ENCODE measurements at places on chromosomes 4 and X. TPM values are rescaled to one million over a fixed set of nuclear protein-coding genes. Genes with fewer than 3 reads are reported as not detected.

Gene SRPX
- total RNA-seq, result 41.8 TPM

DNA sequence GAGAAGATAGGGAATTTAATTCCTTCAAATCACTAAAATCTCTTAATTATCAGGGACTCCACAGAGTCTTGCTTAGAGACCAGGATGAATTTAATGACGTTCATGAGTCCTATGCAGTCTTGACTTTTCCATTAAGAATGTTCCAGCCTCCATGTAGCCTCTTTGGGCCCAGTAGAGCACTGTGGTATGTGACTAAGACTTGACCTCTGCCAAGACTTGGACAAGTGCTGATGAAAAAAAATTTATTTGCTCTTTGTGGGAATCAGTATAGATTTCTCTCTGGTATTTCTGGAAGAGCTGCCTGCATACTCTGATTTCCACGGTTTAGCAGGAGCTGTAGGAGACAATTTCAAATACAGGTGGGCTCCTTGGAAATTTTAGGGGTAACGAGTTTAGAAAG lies 40.6 kb downstream of the CHRDL1 start:
- H3K27ac ChIP-seq, result no peak overlapping the region
- no peak overlapping the region for H3K4me3 ChIP-seq
- no peaks in the 10 kb centered on the region for H3K4me1 ChIP-seq
- peaks cover 3% of the 10 kb centered on the region for H3K27me3 ChIP-seq
- H3K36me3 ChIP-seq, result no peaks in the 10 kb centered on the region

DNA sequence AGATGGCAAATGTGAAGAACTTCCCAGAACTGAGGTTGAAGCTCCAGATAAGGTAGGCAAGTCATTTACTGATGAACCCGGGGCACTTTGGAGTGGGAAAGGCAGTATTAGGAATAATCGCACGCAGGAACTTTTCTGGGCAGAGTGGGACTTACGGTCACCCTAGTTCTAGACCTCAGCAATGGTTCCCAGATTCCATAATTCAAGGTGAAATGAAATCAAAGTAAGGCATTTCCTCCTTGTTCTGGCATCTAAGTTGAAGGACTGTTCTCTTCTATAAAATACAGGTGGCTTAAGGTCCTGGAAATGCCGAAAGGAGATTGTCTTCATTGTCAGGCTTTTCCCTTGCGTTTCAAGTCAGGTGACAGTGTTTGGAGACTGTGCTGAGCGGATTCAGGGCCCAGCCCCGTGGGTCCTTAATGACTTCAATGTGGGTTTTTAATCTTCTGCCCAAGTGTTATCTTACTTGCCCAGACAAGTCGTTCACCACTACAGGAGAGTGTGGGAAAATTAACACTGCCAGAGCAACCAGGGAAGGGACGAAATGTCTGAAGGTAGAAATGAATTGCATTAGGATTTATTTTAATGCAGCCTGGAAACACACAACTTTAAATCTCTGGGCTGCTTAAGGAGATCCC lies 52.1 kb upstream of the STOX2 start:
- H3K36me3 ChIP-seq, result no peaks in the 10 kb centered on the region
- H3K27me3 ChIP-seq, result no peaks in the 10 kb centered on the region
- H3K27ac ChIP-seq, result no peak overlapping the region

DNA sequence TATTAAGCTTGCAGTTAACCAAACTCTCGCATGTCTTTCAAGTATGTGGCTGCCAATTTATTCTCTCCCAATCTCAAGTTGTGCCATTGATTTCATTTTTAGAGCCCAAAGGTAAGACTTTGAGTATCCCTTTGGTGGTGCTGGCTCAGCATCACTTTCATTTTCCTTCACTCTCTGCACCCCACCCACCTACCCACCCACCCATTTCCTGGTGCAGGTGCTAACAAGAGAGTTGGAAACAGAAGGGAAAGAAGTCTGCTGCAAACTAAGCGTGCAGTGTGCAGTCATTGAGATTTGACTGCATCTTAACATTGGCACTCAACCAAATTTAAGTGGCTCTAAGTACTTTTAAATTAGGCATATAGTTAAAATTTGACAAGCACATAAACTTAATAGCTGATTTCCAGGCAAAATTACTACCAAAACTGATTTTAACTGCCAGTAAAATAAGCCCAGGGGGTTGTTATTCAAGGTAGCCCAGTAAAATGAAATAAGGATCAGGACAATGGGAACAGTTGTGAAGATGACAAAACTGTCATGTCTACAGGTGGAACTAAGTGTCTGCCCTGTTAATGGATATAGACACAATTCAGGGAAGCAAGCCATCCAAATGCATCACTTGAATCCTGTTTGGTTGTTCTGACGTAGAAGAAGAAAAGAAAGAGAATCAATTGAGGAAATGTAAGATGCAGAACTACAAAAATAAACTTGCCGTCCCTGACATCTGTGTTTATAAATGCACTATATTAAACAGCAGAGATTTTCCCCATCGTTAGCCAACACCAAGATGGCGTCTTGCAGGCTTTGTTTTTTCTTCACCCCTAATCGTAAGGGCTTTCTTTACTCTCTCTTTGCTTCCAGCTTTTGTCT lies 184.2 kb downstream of the KDR start:
- H3K4me3 ChIP-seq, result no peak overlapping the region
- peak; percentile 23 for DNase-seq
- H3K27ac ChIP-seq, result no peak overlapping the region
- H3K36me3 ChIP-seq, result no peaks in the 10 kb centered on the region
- no peaks in the 10 kb centered on the region for H3K27me3 ChIP-seq

GRCh38 chr4:99022566-99022965 lies 27.0 kb downstream of the METAP1 start:
- DNase-seq, result no peak
- no peaks in the 10 kb centered on the region for H3K4me1 ChIP-seq
- H3K36me3 ChIP-seq, result no peaks in the 10 kb centered on the region
- H3K4me3 ChIP-seq, result peak overlapping the region; percentile 20
- no peak overlapping the region for H3K27ac ChIP-seq

DNA sequence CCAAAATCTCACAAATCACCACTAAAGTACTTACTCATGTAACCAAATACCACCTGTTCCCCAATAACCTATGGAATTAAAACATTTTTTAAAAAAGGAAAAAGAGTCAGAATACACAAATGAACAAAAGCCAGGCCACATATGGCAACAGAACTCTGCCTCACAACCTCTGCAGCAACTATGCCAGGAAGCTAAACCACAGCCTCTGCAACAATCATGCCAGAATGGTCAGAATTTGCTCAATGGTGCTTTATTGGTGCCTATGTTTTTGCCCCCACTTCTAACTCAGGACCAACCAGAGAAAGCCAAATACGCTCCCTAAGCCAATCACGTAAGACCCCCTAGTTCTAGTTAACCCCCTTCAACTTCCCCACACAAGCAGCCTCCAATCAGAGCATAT lies 69.6 kb downstream of the HOPX start:
- no peak overlapping the region for H3K4me3 ChIP-seq
- no peak overlapping the region for H3K27ac ChIP-seq
- no peaks in the 10 kb centered on the region for H3K4me1 ChIP-seq
- H3K36me3 ChIP-seq, result no peaks in the 10 kb centered on the region
- DNase-seq, result no peak

GRCh38 chrX:131650637-131651410 lies 107.0 kb downstream of the OR13H1 start:
- no peak overlapping the region for H3K4me3 ChIP-seq
- DNase-seq, result no peak
- H3K36me3 ChIP-seq, result no peaks in the 10 kb centered on the region
- H3K27me3 ChIP-seq, result peaks cover 35% of the 10 kb centered on the region

Gene CXCL11
- not detected for total RNA-seq

Gene HPSE
- 6.5 TPM for total RNA-seq

- no peaks in the 10 kb centered on the region for H3K4me1 ChIP-seq
- peaks cover 25% of the 10 kb centered on the region for H3K36me3 ChIP-seq
- no peak overlapping the region for H3K4me3 ChIP-seq
- H3K27me3 ChIP-seq, result no peaks in the 10 kb centered on the region
Measured at GRCh38 chr4:15563871-15564270, 91.3 kb downstream of the FBXL5 start.

DNA sequence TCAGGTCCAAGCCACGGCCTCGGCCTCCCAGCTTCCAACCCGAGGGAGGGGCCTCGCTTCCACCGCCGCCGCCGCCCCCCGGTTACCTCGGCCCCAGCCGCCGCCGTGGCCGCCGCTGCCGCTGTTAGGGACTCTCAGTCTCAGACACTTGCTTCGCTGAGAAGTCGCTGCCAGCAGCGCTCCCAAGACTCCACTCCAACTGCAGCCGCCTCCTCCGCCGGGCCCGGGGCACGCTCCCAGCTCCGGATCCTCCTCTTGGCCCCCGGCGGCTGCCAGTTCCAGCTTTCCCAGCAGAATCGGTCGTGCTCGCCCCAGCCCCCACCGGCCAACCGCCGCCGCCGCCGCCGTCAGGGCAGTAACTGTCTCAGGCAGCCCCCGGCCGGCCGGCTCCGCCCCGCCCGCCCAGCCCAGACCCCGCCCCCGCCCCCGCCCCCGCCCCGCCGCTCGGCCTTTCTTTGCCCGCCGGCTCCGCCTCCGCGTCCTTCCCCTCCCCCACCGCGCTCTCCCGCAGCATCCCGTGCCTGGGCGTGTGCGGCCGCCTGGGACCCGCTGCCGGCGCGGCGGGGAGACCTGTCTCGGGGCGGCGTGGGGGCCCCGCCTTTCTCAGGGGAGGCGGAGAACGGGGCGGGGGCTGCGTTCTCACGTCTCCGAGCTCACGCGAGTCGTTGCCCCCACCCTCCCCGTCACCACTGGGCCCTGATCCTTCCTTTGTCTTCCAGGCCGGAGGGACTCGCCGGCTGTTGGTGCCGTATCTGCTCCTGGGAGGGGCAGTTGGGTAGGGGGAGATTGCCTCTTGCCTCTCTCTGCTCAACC lies at the start of gene ANKRD50:
Gene ANKRD50 (minus strand): TSS at position 361 of the 813 bp plus-strand sequence. CDS start 2,221 bp downstream, outside the sequence.
- H3K4me3 ChIP-seq, result peak within 1 kb of the TSS; percentile 95
- H3K27me3 ChIP-seq, result no peaks in the 10 kb centered on the region
- H3K4me1 ChIP-seq, result peaks cover 10% of the 10 kb centered on the region
- peak; percentile 97 for DNase-seq
- H3K27ac ChIP-seq, result peak within 1 kb of the TSS; percentile 98

DNA sequence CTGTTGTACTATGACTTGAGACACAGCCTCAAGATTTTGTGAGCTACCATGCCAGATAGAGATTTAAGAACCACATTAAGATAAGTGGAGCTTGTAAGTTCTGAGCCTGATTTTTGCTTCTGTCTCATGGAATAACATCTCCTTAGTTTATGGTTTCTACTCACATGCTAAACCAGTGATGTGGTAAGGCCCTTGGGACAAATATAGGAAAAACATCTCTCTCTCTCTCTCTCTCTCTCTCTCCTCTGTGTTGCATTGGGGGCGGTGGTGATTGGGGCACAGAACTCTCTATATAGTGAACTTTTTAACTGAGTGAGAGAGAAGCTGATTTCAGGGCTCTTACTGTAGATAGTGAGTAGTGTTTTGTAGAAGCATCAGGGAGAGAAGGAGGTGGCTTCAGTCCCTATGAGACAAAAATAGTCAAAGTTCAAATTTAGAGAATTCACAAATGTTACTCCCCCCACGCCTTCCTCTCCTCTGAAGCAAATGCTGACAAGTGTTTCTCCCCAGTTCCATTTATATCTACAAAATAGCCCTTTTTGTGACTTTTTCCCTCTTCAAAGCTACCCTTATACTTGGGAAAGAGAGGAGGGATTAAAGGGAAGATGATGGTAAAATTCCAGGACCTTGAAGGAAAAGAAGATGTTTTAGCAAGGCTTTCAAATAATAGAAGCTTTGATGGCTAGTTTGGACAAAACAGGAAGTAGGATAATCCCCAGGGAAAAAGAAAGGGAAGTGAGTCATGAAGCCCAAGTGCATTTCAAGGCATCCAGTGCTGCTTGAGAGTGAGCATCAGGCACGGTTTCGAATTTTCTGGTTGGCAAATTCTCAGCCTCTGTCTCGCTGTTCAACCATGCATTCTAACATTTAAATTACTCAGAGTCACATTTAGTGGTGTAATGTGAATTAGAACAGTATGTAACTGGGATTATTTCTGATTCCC lies 134.3 kb upstream of the AP1S2 start:
- no peaks in the 10 kb centered on the region for H3K36me3 ChIP-seq
- H3K4me1 ChIP-seq, result no peaks in the 10 kb centered on the region
- no peak overlapping the region for H3K27ac ChIP-seq
- peak; percentile 9 for DNase-seq
- peaks cover 22% of the 10 kb centered on the region for H3K27me3 ChIP-seq
- no peak overlapping the region for H3K4me3 ChIP-seq

Gene MCF2
- 26.2 TPM for total RNA-seq

GRCh38 chrX:120457766-120458180 lies 11.3 kb downstream of the LAMP2 start:
- H3K4me1 ChIP-seq, result no peaks in the 10 kb centered on the region
- H3K27me3 ChIP-seq, result no peaks in the 10 kb centered on the region

Gene TKTL2
- total RNA-seq, result 0.17 TPM

Gene PCYT1B
- total RNA-seq, result 13.2 TPM

Measured in spinal cord (tissue), 10 donors.